ENCODE measurements at places on chromosomes 6 and 20.

GRCh38 chr6:37515712-37516075, 16.0 kb upstream of the CCDC167 start:
- DNase-seq: no peak

DNA sequence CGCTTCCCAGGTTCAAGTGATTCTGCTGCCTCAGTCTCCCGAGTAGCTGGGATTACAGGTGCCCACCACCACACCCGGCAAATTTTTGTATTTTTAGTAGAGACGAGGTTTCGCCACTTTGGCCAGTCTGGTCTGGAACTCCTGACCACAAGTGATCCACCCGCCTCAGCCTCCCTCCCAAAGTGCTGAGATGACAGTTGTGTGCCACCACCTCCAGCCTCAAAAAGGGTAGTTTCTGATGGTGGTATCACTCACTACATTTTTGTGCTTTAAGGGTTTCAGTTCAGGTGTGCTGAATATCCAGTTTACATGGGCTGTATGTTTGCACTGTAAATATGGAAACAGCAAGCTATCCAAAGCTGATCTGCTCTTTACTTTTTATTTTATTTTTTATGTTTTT, 12.1 kb upstream of the ADGRG6 start:
- no peak for DNase-seq

- DNase-seq: peak; percentile 17
These were observed 317.1 kb downstream of the ESR1 start for GRCh38 chr6:152124429-152125074.

DNA sequence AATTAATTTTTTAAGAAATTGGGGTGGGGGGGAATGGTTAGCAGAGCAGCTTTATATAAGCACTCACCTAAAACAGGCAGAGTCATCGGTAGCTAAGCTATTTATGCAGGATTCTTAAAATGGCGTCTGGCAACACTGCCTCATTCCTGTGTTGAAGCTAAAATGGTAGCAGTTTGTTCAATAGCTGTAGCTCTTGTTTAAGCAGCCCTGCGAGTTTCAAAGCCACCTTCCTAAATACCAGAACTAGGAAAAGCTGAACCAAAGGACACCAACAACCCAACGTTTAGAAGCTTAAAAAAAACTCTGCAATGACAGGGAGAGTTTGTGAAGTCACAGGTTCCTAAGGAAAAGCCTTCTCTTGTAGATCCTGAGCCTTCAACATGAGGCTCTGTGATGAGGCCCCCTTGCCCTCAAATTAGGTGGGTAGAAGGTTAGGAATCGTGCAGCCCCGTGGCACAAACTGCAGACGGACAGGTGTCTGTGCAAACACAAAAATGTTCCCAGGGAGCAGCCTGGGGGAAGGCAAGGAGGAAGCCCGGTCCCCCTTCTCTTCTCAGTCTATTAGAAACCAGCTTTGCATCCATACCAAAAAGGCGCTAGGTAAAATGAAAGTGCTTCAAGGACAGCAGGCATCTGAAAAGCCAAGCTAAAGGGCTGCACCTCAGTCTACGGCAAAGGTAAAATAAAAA, 4.7 kb downstream of the ZMYND8 start:
- DNase-seq: no peak

- no peak for DNase-seq
These were observed 637 bp downstream of the ABHD12 start for GRCh38 chr20:25389858-25390537.

DNA sequence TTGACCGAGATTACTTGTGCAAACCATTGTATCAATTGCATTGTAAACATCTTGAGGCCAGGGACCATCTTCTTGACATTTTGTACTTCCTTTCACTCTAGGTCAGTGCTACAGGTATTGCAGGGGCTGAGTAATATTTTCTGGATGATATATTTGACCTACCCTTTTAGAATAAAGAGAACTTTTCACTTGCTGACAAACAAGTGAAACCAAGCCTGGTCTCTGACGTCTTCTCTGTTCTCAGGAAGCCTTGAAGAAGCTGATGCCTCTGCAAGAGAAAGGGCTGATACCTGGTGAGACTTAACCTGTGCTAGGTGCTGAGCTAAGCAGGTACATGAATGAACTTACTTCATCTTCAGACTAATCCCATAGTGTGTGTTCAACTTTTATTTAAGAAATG, 60.5 kb upstream of the GGTLC1 start:
- DNase-seq: no peak

GRCh38 chr6:83518816-83519480, 6.6 kb downstream of the PRSS35 start:
- no peak for DNase-seq

GRCh38 chr20:58293453-58293852, 16.1 kb upstream of the RAB22A start:
- no peak for DNase-seq

DNA sequence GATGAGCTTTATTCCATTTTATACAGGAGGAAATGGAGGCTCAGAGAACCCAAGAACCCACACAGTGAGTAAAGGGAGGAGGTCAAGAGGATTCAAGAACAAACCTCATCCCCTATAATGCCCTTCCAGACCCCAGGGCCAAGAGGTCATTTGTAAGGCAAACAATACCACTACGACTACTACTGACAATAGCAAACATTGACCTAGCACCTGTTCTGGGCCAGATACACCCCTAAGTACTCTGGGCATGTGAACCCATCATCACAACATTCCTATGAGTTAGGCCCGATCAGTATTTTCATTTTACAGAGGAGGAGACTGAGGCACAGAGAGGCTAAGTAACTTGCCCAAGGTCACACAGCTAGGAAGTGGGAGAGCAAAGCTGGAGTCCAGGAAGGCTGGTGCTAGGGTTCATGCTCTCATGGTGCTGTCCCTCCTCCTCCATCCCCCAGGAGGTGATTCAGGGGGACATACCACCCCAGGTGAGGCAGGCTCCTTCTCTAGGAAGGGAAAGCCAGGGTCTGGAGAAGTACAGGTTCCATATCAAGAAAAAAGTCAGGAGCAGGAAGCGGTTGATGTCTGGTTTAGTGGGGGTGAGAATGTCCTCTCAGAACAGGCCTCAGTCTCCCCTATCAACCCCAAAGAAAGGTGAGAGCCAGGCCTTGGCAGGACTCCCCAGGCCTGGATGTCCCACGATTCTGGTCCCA, 13.7 kb downstream of the SLC13A3 start:
- no peak for DNase-seq

DNA sequence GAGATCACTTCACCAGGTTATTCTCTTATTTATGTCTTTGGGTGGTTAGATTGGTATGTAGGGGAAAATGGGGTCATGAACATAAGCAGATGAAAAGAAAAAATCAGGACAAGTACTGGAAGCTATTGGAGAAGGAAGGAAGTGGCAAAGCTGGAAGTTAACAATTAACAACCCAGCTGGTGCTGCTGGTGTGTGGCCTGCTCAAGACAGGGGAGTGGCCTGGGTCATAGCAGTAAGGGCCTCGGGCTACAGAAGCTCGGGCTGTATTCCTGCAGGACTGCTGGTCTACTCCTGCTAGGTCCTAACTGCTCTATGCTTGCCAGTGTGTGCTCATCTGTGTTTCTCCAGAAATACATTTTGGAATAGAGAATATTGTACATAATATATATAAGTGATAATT, 19.6 kb downstream of the MYLIP start:
- DNase-seq: no peak

- no peak for DNase-seq
These were observed 37.6 kb downstream of the SLC2A10 start for GRCh38 chr20:46746956-46747526.

GRCh38 chr6:28648878-28649375, 123.2 kb downstream of the GPX5 start:
- DNase-seq: no peak

GRCh38 chr6:139242457-139243240, 49.1 kb downstream of the TXLNB start:
- DNase-seq: no peak

DNA sequence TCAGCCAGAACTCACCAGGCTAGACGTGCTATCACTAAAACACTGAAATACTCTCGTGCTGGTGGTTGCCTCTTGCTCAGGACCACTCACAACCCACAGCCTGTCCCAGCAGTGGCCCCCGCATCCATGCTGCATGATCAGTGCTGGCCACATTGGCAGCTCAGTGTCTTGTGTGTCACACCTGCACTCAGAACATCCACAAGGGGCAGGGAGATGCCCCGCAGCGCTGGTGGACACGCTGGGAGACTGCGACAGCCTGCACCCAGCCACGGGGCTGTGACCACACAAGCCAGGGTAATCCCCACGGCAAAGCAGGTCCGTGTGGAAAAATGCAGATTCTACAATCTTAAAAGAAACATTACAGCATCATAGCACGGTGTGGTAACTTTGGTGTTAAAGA, 23.9 kb upstream of the APMAP start:
- no peak for DNase-seq

DNA sequence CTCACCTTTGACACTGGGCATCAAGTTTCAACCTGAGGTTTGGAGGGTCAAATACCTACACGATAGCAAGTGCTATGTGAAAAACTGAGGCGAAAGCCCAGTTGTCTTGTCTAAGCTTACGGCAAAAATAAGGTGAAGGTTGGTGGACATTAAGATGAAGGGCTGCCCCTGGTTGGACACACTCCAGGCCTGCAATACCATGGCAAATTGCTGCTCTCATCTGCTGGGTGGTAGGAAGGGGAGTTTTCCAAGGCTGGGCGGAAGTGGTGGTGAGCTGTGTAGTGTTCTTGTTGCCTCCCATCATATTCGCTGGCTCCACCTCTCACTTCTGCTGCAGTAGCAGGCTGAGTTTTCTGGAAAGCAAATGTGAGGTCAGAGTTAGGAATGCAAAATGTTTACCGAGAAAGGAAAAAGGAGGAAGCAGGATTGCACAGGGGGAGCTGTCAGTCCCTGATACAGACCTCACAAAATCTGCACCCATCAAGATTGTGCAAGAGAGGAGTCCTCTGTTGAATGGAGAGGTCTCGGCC, 33.7 kb downstream of the SCP2D1 start:
- no peak for DNase-seq

DNA sequence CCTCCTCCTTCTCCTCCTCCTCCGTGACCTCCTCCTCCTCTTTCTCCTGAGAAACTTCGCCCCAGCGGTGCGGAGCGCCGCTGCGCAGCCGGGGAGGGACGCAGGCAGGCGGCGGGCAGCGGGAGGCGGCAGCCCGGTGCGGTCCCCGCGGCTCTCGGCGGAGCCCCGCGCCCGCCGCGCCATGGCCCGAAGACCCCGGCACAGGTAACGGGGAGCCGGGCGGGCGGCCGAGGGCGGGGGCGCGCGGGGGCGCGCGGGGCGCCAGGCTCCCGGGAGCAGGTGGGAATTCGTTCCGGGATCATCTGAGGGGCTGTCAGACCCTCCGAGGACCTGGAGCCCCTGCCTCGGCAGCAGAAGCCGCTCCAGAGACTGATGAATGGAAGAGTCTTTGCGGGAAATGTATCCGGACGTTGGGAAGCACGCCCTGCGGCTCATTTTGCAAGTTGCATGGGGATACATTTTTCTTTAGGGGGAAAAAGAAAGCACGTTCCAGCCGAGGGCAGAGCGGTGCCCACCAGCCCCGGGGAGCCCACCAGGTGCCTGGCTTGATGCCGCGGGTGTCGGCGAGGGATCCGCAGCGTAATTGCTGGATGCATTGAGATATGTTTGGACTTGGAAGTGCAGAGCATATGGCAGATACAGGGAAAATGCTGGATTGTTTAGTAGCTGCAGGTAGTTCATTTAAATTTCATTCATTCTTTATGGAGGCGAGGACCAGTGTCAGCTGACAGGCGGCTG, 394 bp downstream of the MYB start:
- DNase-seq: no peak

DNA sequence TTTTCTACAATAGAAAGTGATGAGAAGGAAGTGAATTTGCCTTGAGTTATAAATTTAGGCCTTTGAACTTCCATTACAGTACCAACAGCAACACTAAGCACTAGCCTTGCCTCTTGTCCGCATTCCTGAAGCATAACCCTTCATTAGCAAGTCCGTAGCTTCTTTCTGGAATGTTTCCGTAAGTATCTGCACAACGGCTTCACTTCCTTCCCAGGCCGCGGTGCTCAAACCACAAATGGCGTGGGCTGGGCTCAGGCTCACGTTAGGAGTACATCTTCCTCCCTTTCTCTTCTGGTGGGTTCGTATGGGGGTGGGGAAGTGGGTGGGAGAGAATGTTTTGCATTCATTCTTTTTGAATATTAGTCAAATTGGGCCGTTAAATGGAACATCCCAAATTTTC, 193.8 kb upstream of the SNX9 start:
- DNase-seq: no peak

GRCh38 chr20:31809661-31810060, 9.5 kb upstream of the MYLK2 start:
- no peak for DNase-seq
